Fibroblast of the conjunctiva (primary cell): ENCODE measurements at places on chromosomes 5 and 9.

- no peak for DNase-seq
Observed at GRCh38 chr5:177434437-177434836, 8.0 kb downstream of the GRK6 start.

DNA sequence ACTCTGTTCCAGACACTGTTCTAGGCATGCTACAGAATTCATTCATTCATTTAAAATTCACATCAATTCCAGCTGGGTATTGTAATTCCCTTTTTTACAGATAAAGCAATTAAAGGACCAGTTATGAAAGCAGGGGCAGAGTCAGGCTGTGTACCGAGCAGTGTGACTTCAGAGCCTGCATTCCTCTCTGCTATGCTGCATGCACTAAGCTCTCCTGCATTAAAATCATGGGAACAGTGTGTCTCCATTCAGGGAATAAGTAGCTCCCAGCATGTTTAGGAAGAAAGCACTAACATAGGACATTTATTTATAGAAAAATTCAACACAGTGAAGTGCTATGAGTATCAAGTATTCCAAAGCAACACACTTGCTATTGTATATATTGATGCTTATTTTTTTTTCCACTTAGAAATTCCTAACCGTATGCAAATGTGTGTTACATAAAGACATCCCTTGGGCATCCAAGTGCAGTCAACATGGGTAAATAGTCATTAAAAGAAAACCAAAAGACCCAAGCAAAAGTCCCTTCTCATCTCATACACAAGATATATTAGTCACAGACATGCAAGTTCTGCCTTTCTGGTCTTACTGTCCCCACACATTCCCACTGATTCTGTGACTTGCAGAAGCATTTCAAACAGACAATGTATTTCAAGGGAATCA is 173.7 kb downstream of the GABRB2 start:
- DNase-seq: no peak

- no peak for DNase-seq
Observed at GRCh38 chr9:75242426-75242825, 154.1 kb downstream of the OSTF1 start.

DNA sequence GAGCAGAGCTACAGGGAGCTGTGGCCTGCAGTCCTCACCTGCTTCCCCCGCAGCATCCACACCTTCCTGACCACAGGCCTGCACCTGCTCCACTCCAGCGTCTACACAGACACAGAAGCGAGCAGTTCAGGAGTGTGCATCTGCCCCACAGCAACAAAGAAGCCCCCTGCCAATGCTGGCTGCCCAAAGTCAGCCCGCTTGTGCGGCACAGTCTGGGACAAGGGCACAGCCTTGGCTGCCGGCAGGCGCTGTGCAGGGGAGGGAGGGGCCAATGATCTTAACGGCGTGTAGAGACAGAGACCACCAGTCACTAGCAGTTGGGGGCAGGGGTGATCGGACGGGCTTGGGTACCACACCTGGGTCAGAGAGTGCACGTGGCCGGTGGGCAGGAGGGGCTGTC is 6.6 kb downstream of the BRD9 start:
- DNase-seq: no peak

GRCh38 chr9:92965061-92965758 is 17.9 kb downstream of the FGD3 start:
- DNase-seq: no peak
